ENCODE measurements at places on chromosomes 11 and 22.
A peak's percentile ranks its signal among the peaks of the same experiment; 100 is the strongest.

DNA sequence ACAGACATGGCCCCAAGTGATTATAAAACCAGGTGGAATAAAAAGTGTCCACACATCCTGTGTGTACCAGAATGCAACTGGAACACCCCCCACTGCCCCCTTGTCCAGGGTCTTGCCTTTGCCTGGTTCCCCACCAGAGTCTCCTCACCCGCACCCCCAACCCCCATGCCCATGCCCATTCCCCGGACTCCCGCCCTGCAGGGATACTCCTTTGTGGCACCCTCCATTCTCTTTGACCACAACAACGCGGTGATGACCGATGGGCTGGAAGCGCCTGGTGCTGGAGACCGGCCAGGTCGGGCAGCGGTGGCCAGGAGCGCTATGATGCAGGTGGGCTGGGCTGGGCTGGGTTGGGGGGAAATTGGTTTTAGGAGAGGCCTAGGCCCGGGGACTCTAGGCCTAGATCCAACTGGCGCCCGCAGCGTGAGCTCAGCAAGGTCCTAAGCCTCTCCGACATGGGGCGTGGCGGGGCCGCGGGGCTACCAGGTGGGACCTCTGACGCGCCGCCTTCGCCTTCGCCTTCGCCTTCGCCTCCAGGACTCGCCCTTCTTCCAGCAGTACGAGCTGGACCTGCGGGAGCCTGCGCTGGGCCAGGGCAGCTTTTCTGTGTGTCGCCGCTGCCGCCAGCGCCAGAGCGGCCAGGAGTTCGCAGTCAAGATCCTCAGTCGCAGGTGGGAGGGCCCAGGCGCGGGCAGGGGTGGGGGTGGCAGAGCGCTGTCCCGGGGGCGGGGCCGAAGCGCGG lies 9.1 kb downstream of the RPS6KA4 start:
- DNase-seq, result no peak

- no peak for DNase-seq
These were observed 44.4 kb upstream of the ANO1 start for GRCh38 chr11:70033711-70034070.

DNA sequence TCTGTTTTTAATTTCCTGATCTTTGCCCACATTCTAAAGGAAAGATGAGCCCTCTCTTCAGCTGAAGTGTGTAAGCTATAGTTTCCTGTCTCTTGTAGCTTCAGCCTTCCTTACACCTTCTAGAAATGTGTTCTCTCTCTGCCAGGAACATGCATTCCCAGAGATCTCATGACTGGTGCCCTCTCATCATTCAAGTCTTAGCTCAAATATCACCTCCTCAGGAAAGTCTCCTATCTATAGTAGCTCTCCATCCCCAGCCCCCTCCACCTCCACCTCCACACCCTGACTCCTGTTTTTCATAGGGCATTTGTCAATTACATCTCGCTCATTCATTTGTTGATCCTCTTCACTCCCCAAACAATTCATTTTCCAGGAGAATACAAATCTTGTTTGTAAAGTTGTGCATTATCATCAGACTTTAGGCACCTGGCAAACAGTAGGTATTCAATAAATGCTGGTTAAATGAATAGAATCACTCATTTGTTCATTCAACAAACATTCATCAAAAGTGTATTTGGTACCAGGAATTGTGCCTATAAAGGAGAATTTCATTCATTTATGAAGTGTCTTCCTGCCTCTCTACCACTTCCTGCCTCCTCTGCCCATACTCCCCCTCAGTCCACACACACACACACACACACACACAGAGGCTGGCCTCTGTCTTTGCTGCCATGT lies 160.3 kb downstream of the BBOX1 start:
- DNase-seq, result no peak

DNA sequence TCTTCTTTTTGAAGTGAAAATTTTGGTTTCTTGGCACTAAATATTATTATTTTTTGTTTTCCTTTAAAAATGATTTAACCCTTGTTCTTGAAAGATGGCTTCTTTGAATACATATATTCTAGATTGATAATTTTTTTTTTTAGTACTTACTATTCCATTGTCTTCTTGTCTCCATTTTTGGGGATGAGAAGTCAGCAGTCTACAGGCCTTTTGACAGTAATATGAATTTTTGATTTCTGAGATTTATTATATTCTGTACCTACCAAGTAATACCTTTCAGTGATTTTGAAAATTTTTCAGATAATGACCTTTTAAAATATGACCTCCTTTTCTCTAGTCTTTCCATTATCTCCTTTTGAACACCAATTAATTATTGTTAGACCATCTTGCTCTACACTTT lies 294.1 kb upstream of the LARGE1 start:
- DNase-seq, result no peak

GRCh38 chr22:45124176-45124847 lies 39.4 kb upstream of the NUP50 start:
- DNase-seq, result no peak

DNA sequence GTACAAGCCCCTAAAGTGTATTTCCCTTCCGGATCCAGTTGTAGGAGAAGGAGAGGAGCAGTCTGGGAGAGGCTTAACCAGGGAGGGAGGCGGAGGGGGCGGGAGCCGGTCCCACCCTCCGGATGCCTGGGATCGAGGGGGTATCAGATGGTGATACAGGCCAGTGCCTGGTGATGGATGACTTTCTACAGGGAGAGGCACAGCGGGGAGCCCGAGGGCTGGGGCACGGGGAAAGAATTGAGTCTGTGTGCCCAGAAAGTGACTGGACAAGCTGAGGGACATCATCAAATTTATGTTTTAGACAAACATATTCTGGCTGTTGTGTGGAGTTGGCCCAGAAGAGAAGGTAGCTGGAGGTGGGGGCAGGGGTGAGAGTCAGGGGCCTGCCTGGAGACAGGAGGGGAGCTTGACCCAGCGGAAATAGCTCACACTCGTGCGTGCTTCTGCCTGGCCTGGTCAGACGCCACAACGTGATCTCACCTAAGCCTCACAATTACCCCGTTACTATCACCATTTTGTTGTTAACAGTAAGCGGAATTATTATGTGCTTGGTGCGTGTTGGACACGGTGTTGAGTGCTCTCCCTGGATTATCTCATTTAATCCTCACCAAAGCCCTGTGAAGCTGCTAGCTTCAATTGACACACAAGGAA lies 42.4 kb downstream of the AMPD3 start:
- no peak for DNase-seq

DNA sequence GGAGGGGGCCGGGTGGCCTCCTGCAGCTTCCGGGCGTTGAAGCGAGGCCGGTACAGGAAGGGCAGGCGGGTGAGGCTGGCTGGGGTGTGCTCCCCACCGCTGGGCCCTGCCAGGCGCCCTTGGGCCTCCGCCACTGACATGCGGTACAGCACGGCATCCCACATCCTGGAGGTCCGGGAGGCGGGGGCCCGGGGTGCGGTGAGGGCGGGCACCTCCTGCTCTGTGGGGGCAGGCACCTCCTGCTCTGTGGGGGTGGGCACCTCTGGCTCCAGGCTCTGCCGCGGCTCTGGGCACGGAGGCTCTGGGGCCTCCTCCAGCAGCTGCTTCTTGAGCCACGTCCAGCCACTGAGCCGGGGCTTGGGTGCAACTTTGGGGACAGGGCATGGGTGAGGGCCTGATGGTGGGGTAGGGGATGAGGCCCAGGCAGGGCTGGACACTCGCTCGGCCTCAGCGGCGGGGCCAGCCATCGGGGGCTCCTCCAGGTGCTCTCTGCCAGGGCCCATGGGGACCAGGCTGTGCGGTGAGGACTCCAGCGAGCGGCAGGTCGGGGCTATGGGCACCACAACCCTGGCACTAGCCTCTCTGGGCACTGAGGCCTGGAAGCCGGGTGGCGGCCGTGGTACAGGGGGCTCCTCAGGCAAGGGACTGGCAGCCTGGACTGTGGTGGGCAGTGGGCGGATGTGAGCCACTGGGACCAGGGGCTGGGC lies 2.3 kb downstream of the PRR33 start:
- no peak for DNase-seq

- no peak for DNase-seq
These were observed 76.6 kb upstream of the LRRC4C start for GRCh38 chr11:41536021-41536568.

- DNase-seq, result no peak
These were observed 10.6 kb downstream of the PITPNM1 start for GRCh38 chr11:67494371-67495233.

DNA sequence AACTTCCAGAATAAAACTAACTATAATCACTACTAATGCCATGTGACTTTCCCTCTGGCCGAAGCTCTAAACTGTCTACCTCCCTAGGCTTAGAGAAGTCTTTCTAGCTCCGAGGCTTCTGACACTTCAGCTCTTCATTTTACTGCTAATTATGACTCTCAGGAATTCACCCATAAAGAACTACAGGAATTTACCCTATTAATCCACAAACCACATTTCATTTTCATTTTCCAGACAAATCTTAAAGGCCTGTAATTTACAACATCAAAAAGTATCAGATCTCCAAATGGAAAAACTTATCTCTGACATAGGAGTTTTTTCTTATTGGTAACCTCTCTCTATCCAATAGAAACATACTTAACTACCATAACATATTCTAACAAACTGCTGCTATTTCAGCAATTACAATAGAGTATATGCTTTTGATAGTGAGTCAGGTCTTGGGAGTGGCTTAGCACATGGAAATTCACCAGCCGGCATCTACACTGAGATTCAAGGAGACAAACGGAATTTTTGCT lies 33.4 kb downstream of the MRTFA start:
- no peak for DNase-seq

DNA sequence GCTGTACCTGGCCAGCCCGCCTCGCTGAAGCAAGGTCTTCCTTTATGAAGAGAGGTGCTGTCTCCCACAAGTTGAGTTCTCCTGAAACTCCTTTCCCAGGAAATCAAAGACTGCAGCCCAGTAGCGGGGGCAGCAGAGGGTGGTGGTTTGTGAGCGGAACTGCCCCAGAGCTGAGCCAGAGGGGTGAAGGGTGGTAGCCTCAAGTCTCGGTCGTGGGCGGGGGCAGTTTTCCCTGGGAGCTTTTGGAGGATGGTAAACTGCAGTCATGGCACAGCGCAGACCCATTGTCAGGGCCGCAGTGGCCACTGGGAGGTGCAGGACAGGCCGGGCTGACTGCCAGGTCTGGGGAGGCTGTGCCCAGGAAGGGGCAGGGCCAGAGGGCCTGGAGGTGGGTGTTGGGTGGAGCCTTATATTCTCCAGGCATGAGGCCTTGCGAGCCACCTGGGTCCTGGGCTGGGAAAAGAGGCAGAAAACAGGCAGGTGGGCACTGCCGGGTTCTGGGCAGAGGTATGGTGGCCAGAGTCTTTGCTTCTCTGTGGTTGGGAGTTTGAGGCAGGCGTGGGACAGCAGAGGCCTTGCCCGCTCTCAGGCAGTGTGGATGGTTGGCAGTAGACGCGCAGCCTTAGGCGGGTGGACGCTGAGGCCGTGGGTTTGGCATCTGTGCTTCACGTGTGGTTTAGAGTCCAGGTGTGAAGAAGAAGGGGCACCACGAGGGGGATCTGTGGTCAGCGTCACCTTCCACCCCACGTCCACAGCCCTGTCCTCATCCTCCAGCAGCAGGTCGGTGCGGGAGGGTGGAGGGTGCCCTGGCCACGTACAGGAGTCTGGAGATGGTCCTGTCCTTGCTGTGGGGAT lies 1176.4 kb downstream of the BRD1 start:
- no peak for DNase-seq

GRCh38 chr11:73645972-73646631 lies at the start of gene PLEKHB1:
Gene PLEKHB1 (plus strand): TSS chr11:73646581. CDS start chr11:73646609, 28 bp downstream.
- DNase-seq, result no peak

DNA sequence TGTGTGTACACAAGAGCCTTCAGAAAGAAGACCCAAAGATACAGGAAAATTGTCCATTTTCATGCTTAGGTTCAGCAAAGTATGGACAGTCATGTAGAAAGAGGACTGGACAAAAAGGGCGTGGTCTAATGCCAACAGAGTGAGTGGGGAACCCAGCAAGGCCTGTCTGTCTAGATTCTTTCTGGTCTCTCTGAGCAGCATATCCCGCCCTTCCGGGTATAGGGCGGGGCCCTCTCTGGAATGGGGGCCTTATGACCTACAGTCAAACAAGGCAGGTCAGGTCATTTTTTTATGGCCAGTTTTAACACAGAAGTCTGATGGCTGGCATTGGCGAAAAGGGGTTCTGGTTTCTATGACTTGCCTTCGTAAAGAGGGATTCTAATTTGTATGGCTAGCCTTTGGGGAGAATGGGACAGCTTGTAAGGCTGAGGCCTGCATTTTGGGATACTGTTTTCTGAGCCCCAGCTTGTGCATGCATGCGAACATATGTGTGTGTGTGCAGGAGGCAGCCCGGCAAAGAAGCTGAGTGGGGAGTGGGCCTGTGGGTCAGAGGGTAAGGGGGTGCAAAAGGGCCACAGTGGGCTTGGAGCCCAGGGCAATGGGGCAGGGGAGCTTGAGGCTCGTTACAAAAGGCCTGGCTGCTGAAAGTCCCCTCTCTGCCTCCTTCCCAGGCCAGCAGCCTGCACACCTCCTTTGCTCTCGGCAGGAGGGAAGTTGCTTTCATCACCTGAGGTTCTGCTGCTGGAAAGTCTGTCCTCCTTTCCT lies 130.5 kb upstream of the B3GAT1 start:
- peak; percentile 24 for DNase-seq

- DNase-seq, result no peak
These were observed 512.4 kb downstream of the DLG2 start for GRCh38 chr11:85114786-85115185.

GRCh38 chr22:50218996-50219727 lies 18.4 kb downstream of the SELENOO start:
- DNase-seq, result peak; percentile 49

- no peak for DNase-seq
These were observed 39.9 kb upstream of the SMIM38 start for GRCh38 chr11:69115586-69116560.

- no peak for DNase-seq
These were observed 20.9 kb upstream of the TMPRSS4 start for GRCh38 chr11:118055966-118056365.

- no peak for DNase-seq
These were observed 65.2 kb downstream of the ZBTB16 start for GRCh38 chr11:114124601-114125144.

GRCh38 chr22:46864314-46865051 lies 102.0 kb downstream of the TBC1D22A start:
- no peak for DNase-seq

- no peak for DNase-seq
These were observed 49.2 kb downstream of the GRAMD1B start for GRCh38 chr11:123479048-123479837.

DNA sequence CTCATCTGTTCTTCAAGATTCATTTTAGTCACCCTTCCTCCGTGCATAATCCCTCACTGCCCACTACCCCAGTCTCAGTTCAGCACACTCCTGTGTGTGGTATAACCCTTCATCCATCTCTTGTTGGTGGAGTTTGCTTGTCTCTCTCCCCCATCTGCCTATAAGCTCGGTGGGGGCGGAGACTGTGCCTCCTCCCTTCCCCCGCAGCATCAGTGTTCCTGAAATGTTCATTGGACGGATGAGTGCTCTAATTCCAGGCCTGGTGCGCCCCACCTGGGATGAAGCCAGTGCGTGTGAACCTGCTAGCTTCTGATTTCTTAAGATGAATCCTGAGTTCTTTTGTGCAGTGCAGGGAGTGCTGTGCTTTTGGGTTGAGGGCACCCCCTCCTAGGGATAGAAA lies 100.0 kb downstream of the GRIK4 start:
- DNase-seq, result no peak

GRCh38 chr22:24146791-24147353 lies 34.4 kb upstream of the SUSD2 start:
- peak; percentile 84 for DNase-seq

- DNase-seq, result peak; percentile 85
These were observed 27.3 kb downstream of the SLC1A2 start for GRCh38 chr11:35391922-35392688.

- peak; percentile 92 for DNase-seq
These were observed 59.0 kb downstream of the MYH9 start for GRCh38 chr22:36328635-36329253.

- DNase-seq, result no peak
These were observed 1.1 kb upstream of the RASSF10 start for GRCh38 chr11:13008061-13008435.

Data from tibial artery (tissue), 4 donors.